ENCODE measurements at places on chromosomes 1 and 21.

GRCh38 chr1:230216896-230217295, 149.9 kb downstream of the GALNT2 start:
- no peak for DNase-seq

GRCh38 chr1:112517231-112517630, 8.5 kb downstream of the WNT2B start:
- no peak for DNase-seq

DNA sequence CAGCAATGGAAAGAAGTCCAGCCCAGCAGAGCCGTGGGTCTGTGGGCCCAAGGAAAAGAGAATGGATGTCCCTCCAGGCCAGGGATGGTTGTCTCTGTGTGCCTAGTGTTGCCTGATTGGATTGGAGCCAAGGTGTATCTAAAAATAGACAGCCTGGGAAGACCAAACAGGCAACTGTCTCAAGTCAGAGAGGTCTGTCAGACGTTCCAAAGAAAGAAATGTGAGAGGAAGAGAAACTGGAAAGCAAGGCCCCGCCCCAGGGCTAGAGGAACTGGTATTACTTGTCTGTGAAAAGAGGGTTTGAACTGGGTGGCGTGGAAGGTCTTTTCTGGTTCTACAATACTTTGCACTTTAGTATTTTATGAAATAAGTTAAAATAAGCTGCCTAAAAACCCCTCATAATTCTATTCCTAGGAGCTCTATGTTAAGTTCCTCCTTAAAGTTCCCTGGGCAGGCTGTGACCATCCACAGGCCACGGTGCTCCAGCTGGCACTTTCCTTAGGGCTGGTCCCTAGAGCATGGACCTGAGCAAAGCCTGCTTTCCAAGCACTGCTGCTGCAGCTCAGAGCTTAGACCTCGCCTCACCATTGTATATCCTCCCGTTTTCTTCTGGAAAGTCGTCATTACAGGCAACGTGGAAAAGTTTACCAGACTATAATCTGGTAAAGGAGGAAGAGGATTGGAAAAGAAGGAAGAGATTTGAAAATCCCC, 151.6 kb downstream of the DISC1 start:
- peak; percentile 7 for DNase-seq

DNA sequence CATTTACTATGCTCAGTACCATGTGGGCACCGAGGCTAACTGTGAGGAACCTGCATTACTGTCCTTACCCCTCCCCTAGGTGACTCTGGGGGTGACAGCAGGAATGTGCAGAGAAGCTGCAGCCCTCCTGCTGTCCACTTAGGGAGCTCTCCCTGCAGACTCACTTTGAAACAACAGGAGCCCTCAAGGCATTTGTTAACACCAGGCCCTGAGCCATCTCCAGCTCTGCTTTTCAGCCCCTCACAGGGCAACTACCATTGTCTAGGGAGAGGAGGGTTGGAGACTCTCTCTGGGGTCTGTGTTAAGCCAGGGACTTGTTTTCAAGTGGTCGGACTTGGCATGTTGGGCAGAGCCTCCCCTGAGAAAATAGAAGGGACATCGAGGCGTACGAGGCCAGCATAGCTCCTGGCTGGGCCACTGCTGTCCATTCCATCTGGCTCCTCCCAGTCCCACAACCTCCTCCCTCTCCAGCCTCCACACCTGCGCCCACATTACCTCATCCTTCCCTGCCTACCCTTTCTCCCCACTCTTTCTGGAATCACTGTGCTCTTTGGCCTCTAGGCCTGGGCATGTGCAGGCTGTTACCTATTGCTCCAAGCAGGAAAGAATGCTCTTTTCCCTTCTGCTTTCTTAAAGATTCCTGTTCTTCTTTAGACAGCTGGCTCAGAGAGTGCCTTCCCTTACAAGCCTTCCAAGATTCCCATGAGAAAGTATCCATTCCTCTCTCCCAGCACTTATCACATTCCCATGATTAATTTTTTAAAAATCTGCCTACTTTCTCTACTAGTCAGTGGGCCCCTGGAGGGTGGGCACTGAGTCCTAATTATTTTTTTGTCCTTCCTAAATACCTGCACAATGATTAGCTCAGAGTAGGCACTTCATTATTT, 102.7 kb upstream of the GCLM start:
- DNase-seq: no peak

DNA sequence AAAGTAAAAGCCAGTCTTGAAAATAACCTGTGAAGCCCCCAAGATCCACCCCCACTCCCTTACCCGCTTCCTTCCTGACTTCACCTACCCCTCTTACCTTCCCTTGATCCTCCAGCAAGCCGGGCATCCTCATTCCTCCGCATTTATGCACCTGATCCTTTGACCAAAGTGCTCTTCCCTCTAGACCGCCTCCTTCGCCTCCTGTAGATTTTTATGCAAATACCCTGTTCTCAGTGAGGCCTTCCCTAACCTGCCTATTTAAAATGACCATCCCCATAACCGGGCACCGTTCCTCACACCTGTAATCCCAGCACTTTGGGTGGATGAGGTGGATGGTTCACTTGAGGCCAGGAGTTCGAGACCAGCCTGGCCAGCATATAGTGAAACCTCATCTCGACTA, 1.1 kb upstream of the NENF start:
- DNase-seq: no peak

GRCh38 chr1:151898519-151898991, 10.8 kb downstream of the THEM4 start:
- no peak for DNase-seq

DNA sequence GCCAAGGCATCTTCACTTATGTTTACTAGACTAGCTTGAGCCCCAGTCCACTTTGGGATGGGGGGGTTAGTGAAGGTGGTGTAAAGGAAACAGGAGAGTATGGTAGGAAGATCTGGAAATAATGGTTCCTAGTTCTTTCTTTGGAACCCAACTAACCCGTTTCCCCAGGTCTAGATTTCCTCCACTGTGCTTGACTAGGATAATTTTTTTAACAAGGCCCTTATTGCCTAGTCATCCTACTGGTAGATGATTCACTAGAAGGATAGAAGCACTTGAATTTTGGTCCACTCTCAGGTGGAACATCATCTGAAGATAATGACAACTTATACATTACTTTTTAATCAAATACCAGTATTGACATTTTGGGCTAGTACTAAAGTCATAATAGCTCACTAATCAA, 45.9 kb upstream of the MYOCOS start:
- DNase-seq: no peak

GRCh38 chr1:203177036-203177405, 1.4 kb upstream of the MYBPH start:
- DNase-seq: no peak

DNA sequence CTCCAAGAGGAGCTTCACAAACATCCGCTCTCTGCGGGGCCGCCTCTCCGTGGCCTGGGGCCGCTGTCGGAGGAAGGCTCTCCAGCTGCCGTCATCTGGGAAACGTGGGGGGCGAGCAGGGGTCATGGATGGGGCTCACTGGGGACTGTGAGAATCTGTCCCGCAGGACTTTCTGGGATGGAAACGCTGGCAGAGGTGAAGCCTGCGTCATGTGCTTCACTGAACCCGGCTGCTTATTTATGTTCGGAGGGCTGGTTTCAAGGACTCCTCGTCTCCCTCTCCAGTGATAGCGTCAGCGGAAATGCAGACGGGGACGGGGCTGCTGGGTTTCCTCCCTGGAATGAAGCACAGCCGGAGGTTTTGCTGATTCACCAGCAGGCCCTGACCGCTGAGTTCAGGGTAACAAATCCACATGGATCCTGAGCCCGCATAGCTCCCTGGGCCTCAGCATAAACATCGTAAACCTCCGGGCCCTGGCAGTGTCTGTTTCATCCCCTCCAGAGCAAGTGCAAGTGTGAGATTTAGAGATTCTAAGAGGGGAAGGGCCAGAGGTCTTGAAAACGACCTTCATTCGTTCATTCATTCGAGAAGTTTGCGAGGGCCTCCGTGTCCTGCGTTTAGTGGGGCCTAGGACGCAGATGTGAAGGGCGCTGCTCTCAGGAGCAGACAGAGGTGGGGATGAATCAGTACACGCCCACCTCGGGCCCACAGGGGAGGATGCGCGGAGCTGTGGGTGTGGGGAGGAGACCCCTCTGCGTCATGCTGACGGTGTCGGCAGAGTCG, 7.0 kb upstream of the POFUT2 start:
- peak; percentile 88 for DNase-seq

- DNase-seq: no peak
Measured at GRCh38 chr1:209443975-209444651, 139.4 kb upstream of the CAMK1G start.

GRCh38 chr1:203492082-203492747, 1.7 kb upstream of the OPTC start:
- no peak for DNase-seq

DNA sequence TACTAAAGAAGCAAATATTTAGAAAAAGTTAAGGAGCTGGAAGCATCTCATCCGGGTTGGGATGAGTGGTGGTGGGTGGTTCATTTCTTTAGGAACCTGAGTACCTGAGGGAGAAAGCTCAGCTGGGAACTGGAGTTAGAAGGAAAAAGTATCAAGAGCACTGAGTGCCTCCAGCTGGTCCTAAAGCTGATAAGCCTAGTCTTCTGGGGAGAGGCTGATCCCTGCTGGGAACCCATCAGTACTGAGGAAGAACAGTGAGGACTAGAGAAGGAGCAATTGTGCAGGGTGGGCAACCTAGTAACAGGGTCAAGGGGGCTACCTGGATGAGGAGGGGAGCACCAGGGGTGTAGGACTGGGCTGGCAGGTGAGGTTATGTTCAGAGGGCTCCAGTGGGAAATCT, 89.5 kb downstream of the RUNX1 start:
- no peak for DNase-seq

DNA sequence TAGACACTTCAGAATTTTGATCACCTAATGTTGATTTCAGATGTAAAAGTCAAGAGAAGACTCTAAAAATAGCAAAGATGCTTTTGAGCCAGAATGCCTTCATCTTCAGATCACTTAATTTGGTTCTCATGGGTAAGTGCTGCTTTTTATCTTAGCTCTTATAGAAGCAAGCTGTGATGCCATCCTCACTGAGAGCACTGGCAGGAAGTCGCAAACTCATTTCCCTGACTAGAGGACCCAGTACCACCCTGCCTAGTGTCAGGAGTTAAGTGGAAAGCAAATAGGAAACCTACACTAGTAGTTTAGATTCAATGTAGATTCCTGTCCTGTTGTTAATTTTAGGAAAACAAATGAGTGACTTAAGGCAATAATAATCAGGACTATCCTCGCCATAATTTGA, 12.1 kb downstream of the IFNAR2 start:
- DNase-seq: no peak

GRCh38 chr1:32062867-32063230, 9.9 kb upstream of the TMEM39B start:
- no peak for DNase-seq

- no peak for DNase-seq
Measured at GRCh38 chr1:1666526-1666925, 7.7 kb upstream of the CDK11B start.

GRCh38 chr1:147833231-147833860, 69.2 kb upstream of the GJA8 start:
- no peak for DNase-seq

GRCh38 chr1:41898191-41898713, 20.5 kb downstream of the HIVEP3 start:
- no peak for DNase-seq

- no peak for DNase-seq
Measured at GRCh38 chr1:54736685-54737084, 21.0 kb downstream of the TTC4 start.

GRCh38 chr1:168439456-168440375, 104.1 kb downstream of the XCL2 start:
- DNase-seq: peak; percentile 81

- DNase-seq: no peak
Measured at GRCh38 chr1:70358921-70359564, 4.5 kb upstream of the ANKRD13C start.

GRCh38 chr1:195218428-195219212, 1389.6 kb downstream of the KCNT2 start:
- DNase-seq: no peak

GRCh38 chr1:36438715-36439114, 11.5 kb downstream of the OSCP1 start:
- DNase-seq: no peak
